ENCODE measurements at places on chromosomes 12 and 14.

GRCh38 chr12:114762490-114763110, 78.6 kb upstream of the TBX3 start:
- DNase-seq = peak; percentile 24

DNA sequence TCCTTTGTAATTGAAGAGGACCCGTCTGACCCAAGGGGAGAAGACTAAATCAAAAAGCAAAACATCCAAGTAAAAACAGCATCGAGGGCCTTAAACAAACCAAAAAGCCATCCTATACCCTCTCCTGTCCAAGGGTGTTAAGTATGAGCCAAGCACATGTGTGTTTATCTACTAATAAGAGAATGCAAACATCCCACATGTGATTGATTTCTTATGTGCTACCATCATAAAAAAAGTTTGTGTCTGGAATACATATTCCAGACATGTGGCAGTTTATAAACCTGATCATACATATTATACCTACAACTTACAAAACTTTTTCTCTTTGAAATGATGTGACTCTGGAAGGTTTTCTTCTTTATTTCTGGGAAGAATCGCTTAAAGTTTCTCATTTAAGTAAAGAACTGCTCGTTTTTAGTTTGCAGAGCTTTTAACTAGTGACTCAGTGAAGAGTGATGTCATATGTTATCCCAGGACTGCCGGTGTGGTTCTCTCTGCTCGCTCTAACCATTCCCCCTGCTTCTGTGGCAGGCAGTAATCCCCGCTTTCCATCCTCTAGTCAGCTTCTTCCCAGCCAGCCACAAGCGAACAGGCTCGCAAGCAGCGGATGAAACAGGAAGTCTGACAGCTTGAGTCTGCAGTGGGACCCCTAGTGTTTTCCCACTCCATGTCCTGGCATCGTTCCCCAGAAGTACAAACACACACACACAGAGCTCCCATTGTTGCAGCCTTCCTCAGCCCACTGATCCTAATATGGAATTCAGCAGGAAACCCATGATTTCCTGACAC, 431 bp upstream of the RHOJ start:
- peak; percentile 99 for DNase-seq

GRCh38 chr14:86782092-86782580, 1210.8 kb downstream of the GALC start:
- no peak for DNase-seq

DNA sequence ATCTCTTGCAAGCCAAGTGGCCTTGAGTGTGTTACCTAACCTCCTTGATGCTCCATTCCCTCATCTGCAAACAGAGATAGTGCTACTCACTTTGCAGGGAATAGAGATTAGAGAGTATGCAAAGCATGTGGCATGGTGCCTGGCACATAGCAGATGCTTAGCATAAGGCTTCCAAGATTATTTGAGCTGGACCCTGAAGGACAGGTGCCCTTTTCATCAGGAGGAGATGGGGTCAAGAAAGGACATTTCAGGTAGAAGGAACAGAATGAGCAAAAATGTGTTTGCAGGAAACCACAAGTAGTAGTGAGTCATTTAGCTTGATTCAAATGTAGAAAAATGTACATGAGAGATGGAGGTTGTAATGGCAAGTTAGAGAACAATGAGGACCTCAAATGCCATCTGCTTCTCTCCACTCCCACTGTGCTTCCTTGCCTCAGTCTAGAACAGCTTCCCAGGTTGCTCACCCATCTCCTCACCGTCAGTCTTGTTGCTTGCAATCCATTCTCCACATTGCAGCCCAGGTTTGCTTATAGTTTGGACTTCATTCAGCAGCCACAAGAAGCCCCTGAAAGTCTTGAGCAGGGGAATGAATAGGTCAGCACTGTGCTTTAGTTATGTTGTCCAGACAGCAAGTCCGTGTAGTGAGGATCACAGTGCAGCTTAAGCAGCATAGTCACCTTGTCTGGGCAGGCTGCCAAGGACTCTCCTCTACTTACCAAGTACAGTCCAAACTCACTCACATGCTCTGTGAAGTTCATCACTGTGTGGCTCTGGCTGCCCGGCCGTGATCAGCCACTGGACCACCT, 536.3 kb upstream of the CCDC196 start:
- DNase-seq = peak; percentile 9

DNA sequence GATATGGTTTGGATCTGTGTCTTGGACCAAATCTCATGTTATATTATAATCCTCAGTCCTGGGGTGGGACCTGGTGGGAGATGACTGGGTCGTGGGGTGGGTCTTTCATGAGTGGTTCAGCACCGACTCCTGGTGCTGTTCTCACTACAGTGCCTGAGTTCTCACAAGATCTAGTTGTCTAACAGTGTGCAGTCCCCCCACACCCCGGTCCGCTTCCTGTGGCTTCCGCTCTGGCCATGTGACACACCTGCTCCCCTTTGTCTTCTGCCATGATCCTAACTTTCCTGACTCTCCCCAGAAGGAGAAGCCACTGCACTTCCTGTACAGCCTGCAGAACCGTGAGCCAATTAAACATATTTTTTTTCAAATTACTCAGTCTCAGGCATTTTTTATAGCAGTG, 1262.2 kb downstream of the TMEM121 start:
- DNase-seq = no peak

Data from fibroblast of skin of back (primary cell).